T-helper 22 cell (primary cell): ENCODE measurements at places on chromosomes 5 and 9.

- DNase-seq = no peak
Measured at GRCh38 chr5:1317921-1318565, 23.2 kb upstream of the TERT start.

- DNase-seq = no peak
Measured at GRCh38 chr9:70053864-70054263, 10.2 kb downstream of the MAMDC2 start.

DNA sequence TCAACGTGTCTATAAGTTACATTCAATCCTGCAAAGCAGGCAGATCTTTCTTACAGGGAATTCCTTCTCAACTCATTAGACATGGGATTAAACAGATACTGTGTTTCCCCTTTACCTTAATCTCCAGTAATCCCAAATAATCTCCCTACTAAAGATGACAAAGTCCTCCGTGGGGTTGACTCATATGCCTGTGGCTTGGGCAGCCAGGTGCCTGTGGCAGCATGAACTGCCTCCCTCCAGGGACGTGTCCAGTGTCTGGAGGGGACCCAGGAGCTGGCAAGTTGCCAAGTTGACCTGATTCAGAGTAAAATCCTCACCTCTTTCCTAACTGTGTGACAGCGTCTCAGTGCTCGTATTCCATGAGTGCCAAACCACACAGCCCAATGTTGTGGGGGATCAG is 94.6 kb upstream of the PTCH1 start:
- DNase-seq = no peak

GRCh38 chr9:102106439-102106838 is 368.0 kb upstream of the GRIN3A start:
- no peak for DNase-seq

DNA sequence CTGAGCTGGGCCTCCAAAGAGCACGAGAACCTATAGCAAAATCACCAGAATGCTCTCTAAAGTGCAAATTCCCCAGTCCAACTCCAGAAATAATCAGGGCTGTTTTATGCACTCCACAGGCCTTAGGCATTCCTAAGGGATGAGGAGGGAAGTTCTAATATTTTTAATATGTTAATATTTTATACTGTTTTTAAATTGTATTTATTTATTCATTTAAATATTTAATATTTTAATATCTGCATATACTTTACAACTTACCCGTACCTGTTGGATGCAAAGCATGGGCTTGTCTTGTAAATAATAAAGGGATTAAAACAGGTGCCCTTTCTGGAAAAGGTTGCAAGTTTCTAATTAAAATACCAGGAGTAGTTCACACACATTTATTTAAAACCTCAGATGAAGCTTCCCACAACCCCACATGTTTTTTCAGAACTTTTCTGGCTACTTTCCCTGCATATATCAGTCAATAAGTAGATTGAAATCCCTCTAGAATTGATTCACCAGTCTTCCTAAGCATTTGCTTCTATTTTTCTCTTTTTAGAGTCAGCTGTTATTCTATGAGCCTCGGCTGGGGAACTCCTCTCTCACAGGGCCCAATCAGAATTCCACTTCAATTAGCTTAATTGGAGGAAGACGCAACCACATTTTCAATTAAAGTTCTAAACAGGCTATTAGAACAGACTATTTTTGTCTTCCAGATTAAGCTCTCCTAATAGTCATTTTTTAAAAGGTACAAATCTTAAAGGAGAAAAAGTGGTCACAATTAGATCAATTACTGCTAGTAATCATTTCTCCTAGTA is 140.8 kb downstream of the CDH6 start:
- no peak for DNase-seq

GRCh38 chr5:39547553-39548154 is 122.9 kb upstream of the DAB2 start:
- no peak for DNase-seq

DNA sequence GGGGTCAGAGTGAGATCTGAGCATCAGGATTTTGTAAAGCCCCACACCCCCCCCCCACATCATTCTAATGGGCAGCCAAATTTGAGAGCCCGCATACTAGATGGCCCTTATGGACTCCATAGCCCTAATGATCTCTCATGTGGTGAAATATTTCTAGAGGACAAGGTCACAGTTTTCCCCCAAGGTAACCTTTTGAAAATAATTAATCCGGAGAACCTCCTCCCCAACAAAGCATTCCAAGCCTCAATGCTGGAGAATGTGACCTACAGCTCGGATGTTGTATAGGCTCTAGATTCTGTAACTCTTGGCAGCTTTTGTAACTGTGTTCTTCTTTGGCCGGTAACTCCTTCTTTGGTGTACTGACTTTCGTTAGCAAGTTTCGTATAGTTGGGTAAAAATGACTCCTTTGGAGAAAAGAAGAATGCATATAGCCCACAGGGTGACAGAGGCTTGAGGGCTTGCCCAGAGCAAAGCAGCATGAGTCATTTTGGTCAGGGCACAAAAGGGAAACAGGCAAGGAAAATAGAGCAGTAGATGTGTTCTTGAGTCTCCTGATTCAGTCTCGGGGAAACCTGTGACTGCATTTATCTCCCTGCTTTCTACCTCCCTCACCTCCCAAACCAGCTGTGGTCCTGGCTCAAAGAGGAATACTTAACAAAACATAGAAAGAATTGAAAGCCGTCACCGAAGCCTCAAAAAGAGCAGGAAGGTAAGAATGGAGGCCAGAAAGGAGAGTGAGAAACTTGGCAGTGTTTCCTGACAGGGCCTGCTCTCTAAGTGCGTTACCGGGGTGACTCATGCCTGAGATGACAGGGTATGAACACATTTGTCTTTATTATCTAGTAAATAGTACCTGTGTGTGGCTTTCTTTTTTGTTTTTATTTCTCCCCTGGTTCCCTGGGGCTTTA is 6.6 kb upstream of the XPA start:
- no peak for DNase-seq

DNA sequence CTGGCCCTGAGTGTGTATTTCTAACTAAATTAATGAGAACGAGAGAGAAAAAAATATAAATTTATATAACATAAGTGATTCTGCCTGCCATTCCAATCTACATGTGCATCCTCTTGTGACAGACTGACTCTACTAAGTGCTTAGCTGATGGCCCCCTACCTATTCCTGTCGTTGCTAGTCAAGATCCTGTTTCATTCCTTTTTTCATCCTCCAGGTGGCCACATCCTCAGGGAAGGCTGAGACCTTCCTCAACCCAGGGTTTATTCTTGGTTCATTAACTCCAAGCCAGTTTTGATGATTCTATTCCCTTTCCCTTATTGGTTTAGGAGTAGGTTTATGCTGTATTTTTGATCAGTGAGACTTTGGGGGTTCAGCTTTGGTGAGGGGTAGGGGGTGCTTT is 201.3 kb downstream of the C9orf152 start:
- no peak for DNase-seq

DNA sequence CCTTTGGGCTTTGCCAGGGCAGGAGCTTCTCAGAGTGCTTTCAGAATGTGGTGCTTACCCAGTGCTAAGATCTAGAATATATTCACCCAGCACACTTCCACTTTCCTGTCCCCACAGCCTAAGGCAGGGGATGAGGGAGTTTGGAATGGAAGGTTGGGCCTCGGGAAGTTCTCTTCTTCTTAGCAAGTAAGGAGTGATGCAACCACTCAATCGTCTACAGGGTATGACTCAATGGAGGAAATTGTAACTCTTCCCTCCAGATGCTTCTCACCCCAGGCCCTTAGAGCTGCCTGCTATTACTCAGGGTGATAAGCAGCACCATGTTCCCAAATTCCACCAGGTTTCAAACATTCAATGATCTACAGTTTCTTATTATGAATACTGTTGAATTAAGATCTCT is 30.8 kb upstream of the AGGF1 start:
- DNase-seq = no peak

DNA sequence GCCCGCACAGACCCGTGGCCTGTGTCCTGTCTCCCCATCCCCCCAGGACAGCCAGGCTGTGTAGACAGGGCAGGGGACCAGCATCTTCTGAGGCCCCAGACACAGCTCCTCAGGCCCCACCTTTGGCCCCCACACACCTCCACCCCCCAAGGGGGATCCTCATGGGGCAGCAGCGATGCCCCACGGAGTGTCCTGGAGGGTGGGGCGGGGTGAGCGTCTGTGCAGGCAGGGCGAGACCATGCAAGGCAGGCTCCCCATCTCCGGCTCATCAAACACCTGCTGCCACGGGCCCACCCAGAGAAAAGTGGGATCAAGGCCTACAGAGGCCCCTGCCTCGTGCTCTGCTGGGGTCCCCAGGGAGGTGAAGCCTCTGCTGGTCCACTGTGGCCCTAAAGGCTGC is 118.7 kb upstream of the FOXD4L5 start:
- DNase-seq = no peak

DNA sequence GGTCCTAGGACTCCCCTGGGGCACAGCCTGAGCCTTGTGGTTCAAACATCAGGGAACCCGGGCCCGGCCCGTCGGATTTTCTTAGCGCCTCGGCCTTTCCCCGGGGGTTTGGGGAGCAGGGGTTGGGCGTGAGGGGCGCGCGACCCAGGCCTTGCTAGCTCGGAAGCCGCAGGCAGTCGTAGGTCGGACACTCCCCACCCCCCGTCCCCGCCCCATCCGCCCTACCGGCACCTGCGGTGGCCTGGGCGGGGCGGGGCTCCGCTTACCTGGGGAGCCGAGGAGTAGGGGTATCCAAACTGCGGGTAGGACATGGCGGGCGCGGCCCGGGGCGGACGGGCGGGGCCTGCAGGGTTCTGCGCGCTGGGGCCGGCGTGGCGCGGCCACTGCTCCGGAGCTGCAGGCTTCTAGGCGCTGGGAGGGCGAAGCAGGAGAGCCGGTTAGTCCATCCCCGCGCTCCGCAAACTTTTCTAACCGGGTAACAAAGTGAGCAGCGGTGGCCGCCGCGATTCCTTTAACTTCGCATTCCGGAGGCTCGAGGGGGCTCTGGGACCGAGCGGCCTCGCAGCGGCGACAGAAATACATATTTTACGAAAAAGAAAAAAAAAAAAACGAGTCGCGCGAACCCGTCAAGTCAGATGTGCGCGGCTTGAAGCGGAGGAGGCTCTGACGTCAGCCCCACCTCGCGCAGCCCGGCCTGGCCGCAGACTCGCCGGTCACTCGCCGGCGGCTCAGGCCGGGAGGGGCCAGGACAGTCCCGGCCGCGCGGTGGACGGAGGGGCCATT is at the start of gene IRX4:
Gene IRX4 (minus strand): TSS at position 589 of the 783 bp plus-strand sequence. CDS start 278 bp downstream, at position 311.
- no peak for DNase-seq

DNA sequence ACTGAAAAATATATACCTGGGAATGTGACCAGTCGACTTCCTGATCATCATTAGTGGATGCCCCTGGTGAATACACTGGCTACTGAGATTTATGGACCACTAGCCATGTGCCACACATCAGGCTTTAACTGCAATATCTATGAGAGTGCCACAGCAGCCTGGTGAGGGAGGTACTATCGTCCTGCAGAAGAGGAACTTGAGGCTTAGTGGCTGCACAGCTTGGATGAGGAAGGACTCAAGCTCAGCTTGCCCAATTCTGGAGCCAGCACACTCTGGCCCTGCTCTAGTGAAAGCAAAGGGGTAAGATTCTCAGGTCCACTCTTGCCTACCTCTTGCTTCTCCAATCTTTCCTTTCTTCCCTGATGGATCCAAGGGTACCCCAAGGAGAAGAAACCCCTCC is 129.3 kb downstream of the ENTREP1 start:
- DNase-seq = no peak

- no peak for DNase-seq
Measured at GRCh38 chr5:14266171-14266570, 123.0 kb downstream of the TRIO start.

- no peak for DNase-seq
Measured at GRCh38 chr9:27022920-27023319, 17.4 kb upstream of the LRRC19 start.

DNA sequence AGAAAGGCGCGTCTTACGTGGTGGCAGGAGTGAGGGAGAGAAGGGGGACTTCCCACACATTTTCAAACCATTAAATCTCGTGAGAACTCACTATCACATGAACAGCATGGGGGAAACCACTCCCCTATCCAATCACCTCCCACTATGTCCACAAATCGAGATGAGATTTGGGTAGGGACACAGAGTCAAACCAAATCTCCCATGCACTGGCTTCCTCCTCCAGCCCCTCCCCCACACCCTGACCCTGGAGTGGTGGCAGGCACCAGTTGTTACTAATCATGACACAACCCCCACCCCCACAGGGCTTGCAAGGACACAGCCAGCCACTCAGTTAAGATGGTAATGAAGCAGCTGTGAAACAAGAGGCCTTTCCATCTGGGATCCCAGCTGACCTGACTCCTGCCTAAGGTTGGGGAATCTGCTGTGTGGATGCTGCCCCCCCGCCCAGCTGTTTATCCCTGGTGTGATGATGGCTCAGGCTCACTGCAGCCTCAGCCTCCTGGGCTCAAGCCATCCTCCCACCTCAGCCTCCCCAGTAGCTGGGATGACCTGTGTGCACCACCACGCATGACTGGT is 57.1 kb upstream of the FUBP3 start:
- no peak for DNase-seq

GRCh38 chr9:118985851-118986250 is 383.4 kb downstream of the BRINP1 start:
- DNase-seq = no peak

GRCh38 chr5:138240650-138241385 is 27.7 kb upstream of the CDC23 start:
- no peak for DNase-seq

DNA sequence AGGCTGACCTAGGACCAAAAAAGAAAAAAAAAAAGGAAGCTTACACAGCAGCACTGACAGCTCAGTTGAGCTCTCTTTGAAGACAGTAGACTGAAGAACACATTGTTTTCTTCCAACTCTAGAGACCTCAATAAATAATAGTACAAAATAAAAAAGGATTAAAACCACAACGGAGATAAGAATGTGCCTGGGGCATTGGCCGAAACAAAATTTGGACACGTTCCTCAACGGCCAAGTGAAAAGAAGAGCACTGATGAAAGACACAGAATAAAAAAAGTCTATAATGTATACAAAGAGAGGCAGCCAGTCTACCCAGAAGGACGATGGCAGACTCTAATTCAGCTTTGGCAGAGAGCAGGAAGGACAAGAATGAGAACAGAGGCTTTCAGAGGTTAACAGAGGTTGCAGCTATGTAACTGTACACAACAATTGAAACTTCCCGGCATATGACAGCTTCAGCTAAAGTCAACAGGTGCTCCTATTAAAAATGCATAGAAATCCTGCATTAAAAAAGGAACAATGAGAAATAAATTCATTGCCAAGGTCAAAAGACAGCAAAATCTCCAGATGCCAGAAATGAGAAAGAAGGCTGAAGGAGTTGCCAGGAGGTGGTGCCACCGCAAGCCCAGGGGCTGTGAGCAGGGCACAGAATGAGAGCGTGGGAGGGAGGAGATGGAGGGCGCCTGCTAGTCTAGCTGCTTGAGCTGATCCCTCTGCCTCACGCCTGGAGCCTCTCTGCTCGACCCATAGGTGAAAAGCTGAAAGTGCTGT is 113.9 kb downstream of the DCP2 start:
- no peak for DNase-seq

- DNase-seq = no peak
Measured at GRCh38 chr9:5292141-5292540, 12.4 kb downstream of the RLN2 start.

DNA sequence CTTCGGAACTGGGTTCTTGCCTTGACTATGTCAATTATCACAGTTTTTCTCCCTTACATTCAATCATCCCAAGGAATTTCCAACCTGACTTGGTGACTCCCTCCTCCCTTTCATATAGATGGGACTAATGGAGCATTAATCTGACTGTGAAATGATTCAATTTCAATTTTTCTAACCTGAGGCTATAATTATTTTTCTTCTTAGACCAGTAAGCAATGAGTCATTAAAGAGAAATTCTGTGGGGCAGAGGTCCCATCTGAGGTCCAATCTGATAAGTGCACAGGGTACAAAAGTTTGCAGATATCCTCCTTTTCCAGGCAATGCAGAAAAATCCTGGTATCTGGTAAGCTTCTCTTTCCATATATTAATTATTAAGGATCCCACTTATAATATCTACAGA is 18.9 kb downstream of the PDE4D start:
- DNase-seq = no peak
